ENCODE measurements at places on chromosomes 7 and 10.

DNA sequence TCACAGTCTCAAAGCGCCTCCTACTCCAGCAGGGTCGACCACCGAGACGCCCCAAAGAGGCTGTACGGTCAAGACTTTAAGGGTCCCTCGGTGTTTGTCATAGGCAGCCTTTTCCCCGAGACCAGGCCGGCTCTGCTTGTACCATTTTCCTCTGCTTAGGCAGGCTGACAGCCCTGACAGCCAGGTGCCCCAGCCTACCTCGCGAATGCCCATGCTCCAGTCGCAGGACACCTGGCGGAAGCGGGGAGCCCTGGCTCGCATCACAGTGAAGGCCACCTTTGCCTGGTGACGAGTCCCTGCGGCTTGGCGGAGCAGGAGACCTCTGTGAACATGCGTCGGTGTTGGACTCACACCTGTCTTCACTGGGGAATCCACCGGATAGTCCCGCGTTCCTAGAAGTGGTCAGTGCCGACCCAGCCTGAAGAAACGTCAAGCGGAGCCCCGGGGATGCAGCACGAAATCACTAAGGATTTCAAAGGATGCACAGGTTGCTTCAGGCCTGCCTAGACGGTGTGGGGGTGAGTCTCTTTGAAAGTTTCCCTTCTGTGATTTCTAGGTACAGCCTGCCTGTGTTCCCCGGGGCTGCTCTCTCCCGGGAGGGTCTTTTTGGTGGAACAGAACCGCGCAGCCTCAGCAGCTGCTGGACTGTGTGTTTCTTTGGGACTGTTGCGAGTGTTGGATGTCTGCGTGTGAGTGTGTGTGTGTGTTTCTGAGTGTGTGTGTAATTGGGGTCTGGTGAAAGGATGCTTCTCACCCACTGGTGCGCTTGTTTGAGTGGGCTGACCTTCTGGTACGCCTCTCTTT lies 30.5 kb upstream of the ZNF273 start:
- no peak for DNase-seq

DNA sequence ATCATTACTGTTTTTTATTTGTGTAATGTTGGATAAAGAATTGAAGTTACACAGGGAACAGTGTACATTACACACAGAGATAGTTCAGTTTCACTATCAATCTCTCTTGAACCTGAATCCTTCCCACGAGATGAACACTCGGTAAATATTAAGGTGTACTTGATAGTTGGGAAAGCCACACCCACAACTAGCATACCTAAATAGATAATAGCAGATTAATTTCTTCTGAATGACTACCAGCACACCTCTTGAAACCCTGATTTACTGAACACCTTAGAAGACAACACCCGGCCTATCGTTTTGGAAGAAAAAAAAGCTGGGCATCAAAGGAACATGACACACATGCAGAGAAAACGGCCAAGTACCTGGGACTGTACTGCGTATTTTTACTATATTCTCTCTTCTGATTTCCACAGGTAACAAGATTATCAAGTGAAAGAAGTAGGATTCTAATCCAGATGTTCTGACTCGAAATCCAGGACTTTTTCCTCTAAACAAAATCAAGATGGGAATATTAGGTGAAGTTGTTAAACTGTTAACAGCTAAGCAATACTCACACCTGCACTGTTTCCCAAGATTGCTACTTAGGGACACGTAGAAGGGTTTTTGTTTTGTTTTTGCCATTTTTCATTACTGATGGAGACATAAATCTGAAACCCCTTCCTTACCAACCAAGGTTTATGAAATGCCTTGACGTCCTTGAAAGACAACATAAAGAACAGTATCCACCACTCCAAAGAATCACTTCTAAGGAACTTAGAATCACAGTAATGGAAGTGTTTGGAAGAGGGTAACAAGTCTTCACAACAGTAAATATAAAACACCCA lies 1.0 kb downstream of the CCDC186 start:
- no peak for DNase-seq

GRCh38 chr10:98308669-98309365 lies 40.8 kb upstream of the LOXL4 start:
- no peak for DNase-seq

GRCh38 chr7:30971440-30971839 lies 7.7 kb downstream of the GHRHR start:
- no peak for DNase-seq

DNA sequence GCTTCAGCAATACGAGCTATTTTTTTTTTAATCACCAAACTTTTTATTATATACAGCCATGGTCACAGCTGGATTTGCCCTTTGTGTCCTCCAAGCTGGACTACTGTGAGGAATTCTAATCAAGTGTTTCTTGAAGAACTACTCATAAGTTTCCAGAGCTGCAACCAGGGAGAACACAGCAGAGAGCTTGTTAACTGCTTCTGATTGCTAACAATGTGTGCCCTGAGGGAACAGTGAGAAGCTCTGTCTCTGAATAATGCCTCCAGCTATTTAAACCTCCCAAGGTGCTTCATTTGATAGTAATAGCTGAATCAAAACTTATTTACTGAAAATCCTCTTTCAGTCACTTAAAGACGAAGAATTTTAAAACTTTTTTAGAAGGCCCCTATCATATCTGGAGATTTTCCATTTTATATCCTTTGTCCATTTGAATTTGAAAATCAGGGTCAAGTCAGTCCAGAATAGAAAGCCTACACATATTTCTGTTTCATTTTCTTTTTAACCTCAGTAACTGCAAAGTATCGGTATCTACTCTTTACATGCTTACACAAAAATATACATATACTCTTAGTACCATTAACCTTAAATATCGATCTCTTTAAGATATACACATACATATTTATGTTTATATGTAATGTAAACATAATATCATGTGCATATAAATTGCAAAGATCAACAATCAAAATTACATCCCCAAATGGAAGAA lies 1024.2 kb downstream of the GRM8 start:
- no peak for DNase-seq

- no peak for DNase-seq
These were observed 35.7 kb downstream of the GFRA1 start for GRCh38 chr10:116237260-116237659.

- no peak for DNase-seq
These were observed 57.5 kb downstream of the PWWP2B start for GRCh38 chr10:132454296-132455198.

- DNase-seq = no peak
These were observed 29.8 kb downstream of the CDHR3 start for GRCh38 chr7:105992905-105993304.

- no peak for DNase-seq
These were observed 17.8 kb upstream of the HKDC1 start for GRCh38 chr10:69202332-69202731.

GRCh38 chr10:97204826-97205679 lies 19.3 kb upstream of the SLIT1 start:
- no peak for DNase-seq

GRCh38 chr10:47296156-47296894 lies 3.7 kb upstream of the GDF10 start:
- no peak for DNase-seq

GRCh38 chr10:113003052-113003451 lies 53.0 kb downstream of the TCF7L2 start:
- no peak for DNase-seq

DNA sequence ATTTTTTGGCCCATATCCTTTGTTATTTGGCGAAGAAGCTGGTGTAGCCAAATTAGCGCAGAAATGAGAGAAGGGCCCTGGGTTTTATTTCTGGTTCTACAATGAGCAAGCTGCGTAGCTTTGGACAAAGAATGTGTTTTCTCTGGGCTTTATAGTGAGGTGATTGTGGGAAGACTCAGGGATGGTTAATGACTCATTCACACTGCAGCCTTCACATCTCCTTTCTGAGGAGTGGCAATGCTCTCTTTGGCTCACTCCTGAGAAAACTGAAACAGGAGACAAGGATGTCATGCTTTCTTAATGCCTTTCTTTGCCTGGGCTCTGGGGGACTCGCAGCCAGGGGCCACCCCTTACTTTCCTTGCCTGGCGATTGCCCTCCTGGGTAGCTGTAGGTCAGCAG lies 271.0 kb upstream of the PODXL start:
- DNase-seq = no peak

GRCh38 chr7:13279854-13280435 lies 592.5 kb downstream of the ARL4A start:
- no peak for DNase-seq

DNA sequence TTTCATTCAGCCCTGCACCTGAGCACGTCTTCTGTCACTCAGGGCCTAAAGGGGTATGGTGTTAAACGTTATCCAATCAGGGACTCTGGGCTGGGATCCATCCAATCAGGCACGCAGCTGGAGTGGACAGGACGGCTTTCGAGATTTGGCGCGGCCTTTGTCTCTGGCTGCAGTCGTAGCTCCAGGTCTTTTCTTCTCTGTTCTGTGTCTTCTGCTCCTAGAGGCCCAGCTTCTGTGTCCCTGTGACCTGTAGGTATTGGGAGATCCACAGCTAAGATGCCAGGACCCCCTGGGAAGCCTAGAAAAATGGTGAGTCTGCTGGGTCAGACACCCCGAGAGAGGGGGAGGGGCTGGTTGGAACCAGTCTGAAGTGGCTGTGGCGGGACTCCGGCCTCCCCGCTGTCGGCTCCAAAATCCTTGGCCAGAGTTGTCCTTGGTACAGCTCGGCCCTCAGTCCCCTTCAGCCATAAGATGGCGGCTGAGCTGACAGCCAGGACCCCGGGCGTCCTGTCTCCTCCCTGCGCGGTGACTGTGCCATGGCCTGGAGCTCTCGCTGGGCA lies 11.7 kb upstream of the ZNF680 start:
- DNase-seq = no peak

GRCh38 chr7:76244781-76245391 lies 43.2 kb downstream of the SRRM3 start:
- no peak for DNase-seq

GRCh38 chr10:72308320-72308987 lies 34.7 kb downstream of the DDIT4 start:
- DNase-seq = no peak

GRCh38 chr7:69553190-69553589 lies 45.1 kb upstream of the AUTS2 start:
- DNase-seq = no peak

DNA sequence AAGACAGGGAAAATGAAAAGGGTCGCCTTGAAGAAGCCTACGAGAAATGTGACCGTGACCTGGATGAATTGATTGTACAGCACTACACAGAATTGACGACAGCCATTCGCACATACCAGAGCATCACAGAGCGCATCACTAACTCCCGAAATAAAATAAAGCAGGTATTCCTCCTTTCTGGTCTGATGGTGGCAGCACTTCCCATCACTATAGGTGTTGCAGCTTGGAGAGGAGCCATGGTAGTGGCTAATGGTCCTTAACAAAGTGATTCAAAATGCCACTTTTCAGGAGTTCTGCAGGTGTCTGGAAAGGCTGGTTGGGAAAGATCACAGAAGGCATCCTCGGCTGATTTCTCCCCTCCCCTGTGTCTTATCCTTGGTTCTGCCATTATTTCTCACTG lies 22.1 kb downstream of the EXOC4 start:
- DNase-seq = no peak

- DNase-seq = no peak
These were observed 45.2 kb downstream of the KIAA1217 start for GRCh38 chr10:24254180-24254579.

GRCh38 chr10:13788711-13789447 lies 202.1 kb downstream of the PRPF18 start:
- peak; percentile 79 for DNase-seq

GRCh38 chr7:153472516-153472915 lies 579.7 kb upstream of the DPP6 start:
- no peak for DNase-seq

DNA sequence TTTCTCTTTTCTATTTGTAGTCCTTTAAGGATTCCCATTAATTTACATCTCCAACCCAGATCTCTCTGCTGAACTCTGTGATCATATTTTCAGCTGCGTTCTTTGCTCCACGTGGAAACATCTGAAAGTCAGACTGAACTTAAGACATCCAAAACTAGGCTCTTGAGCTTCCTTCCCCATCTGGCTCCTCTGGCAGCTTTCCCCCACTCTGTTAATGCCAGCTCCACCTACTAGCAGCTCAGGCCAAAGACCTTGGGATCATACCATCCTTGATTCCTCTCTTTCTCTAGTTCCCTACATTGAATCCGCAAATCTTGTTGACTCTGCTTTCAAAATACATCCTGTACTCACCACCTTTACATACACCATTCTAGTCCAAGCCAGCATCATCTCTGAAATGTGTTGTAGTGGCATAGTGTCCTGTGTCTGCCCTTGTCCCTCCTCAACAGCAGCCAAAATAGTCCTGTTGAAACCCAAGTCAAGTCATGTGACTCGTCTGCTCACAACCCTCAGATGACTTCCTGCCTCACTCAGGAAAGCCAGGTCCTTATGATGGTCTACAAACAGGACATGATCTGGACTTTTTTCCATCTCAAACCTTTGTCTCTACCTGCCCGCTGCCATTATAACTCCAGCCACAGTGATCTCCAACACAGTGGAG lies 7.0 kb downstream of the REEP3 start:
- DNase-seq = no peak

DNA sequence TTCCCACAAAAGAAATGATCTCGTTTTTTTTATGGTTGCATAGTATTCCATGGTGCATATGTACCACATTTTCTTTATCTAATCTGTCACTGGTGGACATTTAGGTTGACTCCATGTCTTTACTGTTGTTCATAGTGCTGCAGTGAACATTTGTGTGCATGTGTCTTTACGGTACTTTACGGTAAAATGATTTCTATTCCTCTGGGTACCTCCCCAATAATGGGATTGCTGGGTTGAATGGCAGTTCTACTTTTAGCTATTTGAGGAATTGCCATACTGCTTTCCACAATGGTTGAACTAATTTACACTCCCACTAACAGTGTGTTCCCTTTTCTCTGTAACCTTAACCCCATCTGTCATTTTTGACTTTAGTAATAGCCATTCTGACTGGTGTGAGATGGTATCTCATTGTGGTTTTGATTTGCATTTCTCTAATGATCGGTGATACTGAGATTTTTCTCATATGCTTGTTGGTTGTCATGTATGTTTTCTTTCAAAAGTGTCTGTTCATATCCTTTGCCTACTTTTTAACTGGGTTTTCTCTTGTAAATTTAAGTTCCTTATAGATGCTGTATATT lies 37.2 kb downstream of the MKLN1 start:
- DNase-seq = no peak

DNA sequence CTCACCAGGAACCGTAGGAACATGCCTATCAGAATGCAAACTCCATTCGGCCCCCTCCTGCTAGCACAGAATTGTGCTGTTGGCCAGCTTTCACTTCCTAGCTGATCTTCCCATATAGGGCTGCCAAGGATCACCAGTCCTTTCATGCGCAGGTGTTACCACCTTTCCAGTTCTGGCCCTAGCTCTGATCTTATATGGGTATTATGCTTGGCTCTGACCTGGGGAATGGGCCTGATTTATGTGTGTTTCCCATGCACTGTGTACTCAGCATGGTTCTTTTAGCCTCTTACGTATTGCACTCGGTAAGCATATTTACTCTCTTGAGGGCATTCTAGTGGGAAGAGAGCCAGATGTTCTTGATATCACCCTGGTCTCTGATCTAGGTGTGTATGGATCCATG lies 11.1 kb downstream of the SLC35G1 start:
- DNase-seq = no peak

GRCh38 chr10:3036155-3037021 lies 31.0 kb upstream of the PFKP start:
- DNase-seq = no peak

GRCh38 chr10:70913893-70914240 lies 25.5 kb upstream of the PCBD1 start:
- DNase-seq = no peak

GRCh38 chr7:38702002-38702535 lies 70.9 kb upstream of the AMPH start:
- DNase-seq = no peak

GRCh38 chr10:19937989-19938388 lies 121.8 kb downstream of the PLXDC2 start:
- DNase-seq = no peak

GRCh38 chr10:102675011-102675665 lies 30.9 kb downstream of the TRIM8 start:
- no peak for DNase-seq

GRCh38 chr10:22704942-22705341 lies 9.4 kb downstream of the PIP4K2A start:
- no peak for DNase-seq
